Stimulated activated CD4-positive, alpha-beta T cell treated with anti-CD3 and anti-CD28 coated beads, TNF-alpha, amount 100 ng/mL, for 1 hour (primary cell): ENCODE measurements at places on chromosomes 3 and 15.

GRCh38 chr15:52178765-52179164, 12.4 kb downstream of the GNB5 start:
- DNase-seq: no peak

- no peak for DNase-seq
Measured at GRCh38 chr3:165749821-165750220, 87.4 kb downstream of the BCHE start.

GRCh38 chr3:142863930-142864920, 24.7 kb downstream of the PCOLCE2 start:
- no peak for DNase-seq

- DNase-seq: no peak
Measured at GRCh38 chr3:107674371-107674770, 151.6 kb downstream of the BBX start.

GRCh38 chr3:154301561-154301960, 22.7 kb downstream of the DHX36 start:
- no peak for DNase-seq

- DNase-seq: no peak
Measured at GRCh38 chr15:63735449-63735848, 98.3 kb downstream of the HERC1 start.

DNA sequence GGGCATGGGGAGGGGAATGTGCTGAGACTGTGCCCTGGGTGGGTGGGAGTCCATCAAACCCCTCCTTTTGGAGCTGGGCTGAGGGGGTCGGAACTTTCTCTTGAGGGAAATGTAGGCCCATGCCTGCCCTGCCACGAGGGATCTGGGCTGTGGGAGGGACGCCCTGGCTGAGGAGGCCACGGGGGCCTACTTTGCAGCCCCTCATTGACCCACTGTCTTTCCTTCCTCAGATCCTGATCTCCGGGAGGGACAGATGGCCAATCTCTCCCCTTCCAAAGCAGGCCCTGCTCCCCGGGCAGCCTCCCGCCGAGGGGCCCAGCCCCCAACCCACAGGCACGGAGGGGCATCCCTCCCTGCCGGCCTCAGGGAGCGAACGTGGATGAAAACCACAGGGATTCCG, 25.3 kb downstream of the LOXL1 start:
- DNase-seq: no peak

GRCh38 chr3:167976516-167977361, 119.0 kb downstream of the GOLIM4 start:
- no peak for DNase-seq

GRCh38 chr3:27311400-27311799, 57.8 kb downstream of the NEK10 start:
- DNase-seq: no peak
